ENCODE measurements at places on chromosomes 2 and 18.

GRCh38 chr2:29326926-29327325 lies 211.7 kb downstream of the CLIP4 start:
- no peak for DNase-seq

DNA sequence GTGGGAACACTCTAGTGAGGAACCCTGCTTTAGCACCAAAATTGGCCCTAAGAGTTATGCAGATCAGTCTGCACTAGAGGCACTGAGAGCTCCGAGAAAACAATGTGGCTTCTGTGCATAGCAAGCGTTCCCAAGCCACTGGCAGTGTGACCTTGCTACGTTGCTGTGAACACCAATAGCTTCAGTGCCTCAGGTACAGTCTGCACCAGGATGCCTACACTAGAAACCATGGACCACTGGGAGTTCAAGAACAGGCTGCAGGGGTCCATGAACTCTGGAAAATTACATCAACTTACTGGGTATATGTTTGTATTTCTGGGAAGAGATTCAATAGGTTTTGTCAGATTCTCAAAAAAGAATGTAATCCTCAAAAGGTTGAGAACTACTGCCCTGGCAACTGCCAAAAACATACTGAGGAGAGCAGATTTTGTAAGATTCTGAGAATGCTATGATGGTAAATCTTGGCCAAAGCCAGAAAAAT lies 18.3 kb upstream of the SP3 start:
- DNase-seq = no peak

GRCh38 chr2:26246818-26247217 lies 2.1 kb downstream of the HADHB start:
- DNase-seq = no peak

DNA sequence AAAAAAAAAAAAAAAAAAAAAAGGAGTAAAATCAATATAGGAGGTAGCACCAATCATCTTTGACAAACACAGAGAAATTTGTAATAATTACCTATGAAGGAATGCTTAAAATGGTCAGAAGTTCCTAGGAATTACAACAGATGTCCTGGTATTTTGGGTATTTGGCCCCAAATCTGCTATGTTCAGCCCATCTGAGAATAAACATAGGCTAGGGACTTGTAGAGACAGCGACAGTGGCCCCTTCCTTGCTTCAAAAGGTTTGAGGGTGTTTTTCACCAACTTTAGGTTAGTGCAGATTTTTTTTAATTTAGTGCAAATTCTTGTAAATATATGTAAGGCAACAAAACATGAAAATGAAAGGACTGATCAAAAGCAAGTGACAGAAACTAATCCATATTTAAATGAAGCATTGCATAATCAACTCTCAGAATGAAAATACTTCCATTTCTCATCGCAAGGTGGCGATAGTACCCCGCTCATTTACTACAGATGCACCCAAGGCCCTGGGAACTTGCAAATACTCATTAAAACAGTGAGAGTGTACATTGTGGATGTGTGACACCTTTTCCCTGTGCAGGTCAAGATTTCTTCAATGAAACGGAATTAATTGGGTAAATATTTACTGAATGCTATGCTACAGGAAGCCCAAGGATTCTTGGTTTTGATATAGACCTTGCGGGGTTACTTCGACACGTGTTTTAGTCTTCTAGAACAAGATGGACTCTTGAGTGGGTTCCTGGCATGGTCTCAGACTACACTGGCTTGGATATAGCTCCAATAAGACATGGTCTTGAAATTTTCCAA lies 44.6 kb downstream of the FAM124B start:
- peak; percentile 81 for DNase-seq

DNA sequence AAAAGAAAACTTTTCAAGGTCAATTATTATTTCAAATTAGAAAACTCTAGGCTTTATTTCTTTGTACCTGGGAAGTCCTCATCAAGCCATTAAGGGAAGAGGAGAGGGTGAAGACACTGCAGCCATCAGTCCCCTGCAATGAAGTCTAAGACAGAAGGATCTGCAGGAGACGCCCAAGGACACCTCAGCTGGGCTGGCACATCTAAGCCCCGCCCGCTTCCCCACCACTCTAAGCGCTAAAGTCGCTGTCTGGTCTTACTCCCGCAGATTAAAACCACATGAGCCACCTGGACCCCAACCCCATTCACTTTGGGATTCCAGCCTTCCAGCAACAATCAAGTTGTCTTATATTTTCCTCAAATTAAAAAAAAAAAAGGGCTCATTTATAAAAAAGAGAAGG lies 104.4 kb downstream of the AFF3 start:
- DNase-seq = peak; percentile 11

- no peak for DNase-seq
Observed at GRCh38 chr2:6562771-6563170, 302.9 kb downstream of the CMPK2 start.

DNA sequence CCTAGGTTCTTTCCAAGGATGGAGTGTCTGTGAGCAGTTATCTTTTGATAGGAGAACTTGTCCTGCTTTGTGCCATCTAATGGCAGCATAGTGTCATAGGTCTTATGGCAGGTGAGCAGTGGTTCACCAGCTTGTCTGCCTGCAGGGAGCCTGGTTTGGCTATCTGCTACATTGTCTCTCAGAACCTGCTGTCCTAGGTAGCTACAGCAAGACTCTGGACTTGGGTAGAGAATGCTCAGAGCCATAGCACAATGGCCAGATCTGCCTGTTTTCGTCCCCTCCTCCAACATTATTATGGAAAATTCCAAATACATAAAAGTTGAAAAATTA lies 28.3 kb downstream of the AGFG1 start:
- no peak for DNase-seq

- DNase-seq = peak; percentile 33
Observed at GRCh38 chr2:148876595-148877402, 1.8 kb downstream of the KIF5C start.

DNA sequence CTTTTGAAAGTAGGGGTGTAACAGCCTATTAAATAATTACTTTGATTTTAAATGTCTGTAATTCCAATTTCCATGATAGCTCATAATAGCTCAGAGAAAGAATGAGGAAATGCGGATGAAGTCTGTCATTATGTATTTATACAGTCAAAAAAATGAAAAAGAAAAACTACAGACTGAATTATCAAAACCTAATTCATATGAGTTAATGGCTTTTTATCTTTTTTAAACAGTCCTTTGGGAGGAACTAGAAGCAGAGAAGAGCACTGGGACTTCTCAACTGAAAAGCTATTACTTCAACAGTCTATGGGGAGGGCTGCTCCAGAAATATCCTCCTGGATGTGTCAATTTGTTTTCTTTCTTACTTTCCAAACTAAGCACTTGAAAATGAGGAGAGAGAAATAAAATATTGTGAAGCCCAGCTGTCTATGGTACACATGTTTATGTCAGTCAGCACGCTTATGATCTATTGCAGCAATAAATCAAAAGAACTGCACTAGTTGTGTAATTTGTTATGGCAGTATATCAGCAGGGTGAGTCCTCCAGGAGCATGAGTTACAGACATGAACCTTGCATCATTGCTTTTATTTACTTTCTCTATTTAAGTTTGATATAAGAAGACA lies 1550.2 kb downstream of the LRP1B start:
- no peak for DNase-seq

DNA sequence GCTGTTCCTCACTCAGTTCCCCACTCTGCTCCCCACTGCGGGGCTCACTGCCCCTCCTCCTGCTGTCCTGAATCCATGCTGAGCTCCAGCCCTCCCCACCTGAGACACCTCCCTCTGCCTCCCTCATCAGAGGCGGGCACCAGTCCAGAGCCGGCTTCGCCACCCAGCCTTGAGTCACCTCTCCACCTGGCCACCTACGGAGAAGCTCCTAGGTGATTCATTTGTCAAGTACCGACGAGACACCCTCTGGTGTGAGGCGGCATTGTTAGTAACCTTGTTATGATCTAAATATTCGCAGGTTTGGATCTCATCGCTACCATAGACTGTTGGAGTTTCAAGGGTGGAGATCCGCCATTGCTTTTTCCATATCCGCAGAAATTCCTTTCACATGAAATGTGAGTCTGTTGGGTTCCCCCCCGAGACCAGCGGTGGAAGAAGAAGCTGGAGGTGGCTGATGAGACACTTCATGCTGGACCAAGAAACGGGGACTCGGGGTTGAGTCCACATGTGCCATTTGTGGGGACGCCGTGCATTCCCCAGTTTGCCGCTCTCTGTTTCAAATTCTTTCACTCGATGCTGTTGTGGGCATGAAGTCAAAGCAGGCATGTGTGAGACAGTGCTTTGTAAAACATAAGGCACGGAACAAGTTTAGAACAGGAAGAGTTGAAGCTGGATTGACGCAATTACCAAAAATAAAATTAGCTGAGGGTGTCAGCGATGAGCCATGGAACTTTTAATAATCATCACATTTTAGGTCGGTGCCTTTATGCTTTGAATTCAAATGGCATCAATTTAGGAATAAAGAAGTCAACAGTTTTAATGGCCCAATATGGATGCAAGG lies 259.8 kb upstream of the HDAC4 start:
- no peak for DNase-seq

- no peak for DNase-seq
Observed at GRCh38 chr2:236706288-236706687, 136.7 kb downstream of the ACKR3 start.

GRCh38 chr2:219515874-219516629 lies 1.8 kb downstream of the ASIC4 start:
- DNase-seq = no peak

GRCh38 chr2:24892928-24893327 lies 27.1 kb downstream of the ADCY3 start:
- no peak for DNase-seq

GRCh38 chr2:24993406-24994145 lies 21.8 kb upstream of the DNAJC27 start:
- no peak for DNase-seq

DNA sequence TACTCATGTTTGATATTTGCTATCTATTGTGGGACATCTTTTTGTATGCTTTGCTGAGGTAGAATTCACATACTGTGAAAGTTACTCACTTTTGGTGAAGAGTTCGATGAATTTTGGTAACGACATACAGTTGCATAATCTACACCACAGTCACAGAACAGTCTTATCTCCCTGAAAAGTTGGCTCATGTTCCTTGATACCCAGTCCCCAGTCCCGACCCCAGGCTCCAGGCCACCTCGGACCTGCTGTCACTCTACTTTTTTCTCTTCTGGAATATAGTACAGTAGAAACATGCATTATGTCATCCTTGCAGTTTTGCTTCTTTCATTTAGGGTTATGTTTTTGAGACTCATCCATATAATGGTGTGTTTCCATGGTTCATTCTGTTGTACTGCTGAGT lies 191.7 kb downstream of the FAM210A start:
- DNase-seq = no peak

GRCh38 chr2:8134985-8135682 lies 546.7 kb upstream of the ID2 start:
- DNase-seq = no peak

- DNase-seq = no peak
Observed at GRCh38 chr18:23033056-23033455, 99.9 kb downstream of the RBBP8 start.

DNA sequence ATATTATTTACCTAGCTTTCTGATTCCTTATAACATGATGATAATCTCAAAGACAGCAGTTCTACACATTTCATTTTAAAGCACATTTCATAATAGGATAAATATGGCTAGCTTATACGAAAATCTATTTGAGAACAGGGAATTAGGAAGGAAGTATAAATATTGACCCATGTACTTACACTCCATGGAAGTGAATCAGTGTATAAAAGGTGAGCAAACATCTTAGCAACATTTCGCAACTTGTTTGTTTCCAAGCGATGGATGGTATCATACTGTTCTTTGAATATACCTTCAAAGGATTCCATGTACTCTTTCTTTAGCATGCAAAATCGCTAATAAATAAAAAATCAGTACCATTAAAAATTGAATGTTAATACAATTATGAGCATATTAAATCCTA lies 53.1 kb downstream of the CWC22 start:
- no peak for DNase-seq

GRCh38 chr2:85538507-85539360 lies at the start of gene MAT2A:
Gene MAT2A (plus strand): TSS chr2:85539168. CDS start chr2:85539288, 120 bp downstream.
- DNase-seq = peak; percentile 89

GRCh38 chr2:169819106-169819505 lies 5.6 kb downstream of the METTL5 start:
- no peak for DNase-seq

- DNase-seq = no peak
Observed at GRCh38 chr2:27773959-27774358, 2.4 kb downstream of the MRPL33 start.

- DNase-seq = no peak
Observed at GRCh38 chr18:55858661-55859515, 270.9 kb upstream of the TCF4 start.

- DNase-seq = no peak
Observed at GRCh38 chr2:102226171-102226570, 39.3 kb downstream of the IL1RL2 start.

- no peak for DNase-seq
Observed at GRCh38 chr2:237885111-237885930, 25.9 kb downstream of the RAMP1 start.

GRCh38 chr2:98901291-98901690 lies 34.7 kb downstream of the CRACDL start:
- DNase-seq = no peak

DNA sequence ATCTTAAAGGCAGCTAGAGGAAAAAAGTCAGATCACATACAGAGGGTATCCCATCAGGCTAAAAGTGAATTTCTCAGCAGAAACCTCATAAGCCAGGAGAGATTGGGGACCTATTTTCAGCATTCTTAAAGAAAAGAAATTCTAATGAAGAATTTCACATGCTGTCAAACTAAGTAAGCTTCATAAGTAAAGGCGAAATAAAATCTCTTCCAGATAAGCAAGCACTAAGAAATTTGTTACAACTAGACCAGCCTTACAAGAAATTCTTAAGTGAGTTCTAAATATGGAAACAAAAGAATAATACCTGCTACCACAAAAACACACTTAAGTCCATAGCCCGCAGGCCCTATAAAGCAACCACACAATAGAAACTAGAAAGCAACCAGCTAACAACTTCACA lies 186.1 kb downstream of the ETAA1 start:
- no peak for DNase-seq

DNA sequence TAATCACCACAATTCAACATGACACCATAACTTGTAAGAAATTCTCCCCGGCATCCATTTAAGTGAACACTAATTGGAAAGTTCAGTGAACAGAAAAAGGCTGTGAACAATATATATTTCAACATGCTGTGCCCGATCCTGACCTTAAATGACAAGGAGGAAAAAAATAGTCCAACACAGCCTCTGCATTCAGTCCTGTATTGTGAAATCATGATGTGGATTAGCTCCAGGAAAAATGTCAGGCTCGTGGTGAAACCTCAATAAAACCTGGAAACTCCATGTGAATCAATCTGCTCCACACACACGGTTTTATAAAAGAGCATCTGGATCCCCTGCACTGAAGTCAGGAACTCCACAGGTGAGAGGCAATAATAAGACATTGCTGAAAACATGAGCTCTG lies 145.4 kb upstream of the SPOPL start:
- DNase-seq = no peak
